Thoracic aorta (tissue), 2 donors: ENCODE measurements at places on chromosomes 6 and 20.

DNA sequence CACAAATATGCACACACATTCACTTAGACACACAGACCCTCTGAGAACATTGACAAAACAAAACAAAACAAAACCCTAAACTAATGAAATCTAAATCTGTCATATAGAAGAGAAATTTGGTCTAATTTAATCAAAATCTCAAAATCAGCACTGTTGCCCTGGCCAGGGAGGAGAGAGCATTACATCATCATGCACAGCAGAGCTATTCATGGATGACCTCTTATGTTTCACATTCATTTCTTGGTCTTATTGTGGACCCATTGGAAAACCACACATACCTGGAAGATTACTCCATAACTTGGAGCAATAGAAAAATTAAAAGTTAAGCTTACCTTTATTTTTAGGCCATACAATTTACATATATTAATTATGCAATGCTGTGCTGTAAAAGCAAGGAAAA lies 1223.6 kb upstream of the GJE1 start:
- H3K27ac ChIP-seq, result no peak overlapping the region
- H3K36me3 ChIP-seq, result no peaks in the 10 kb centered on the region
- DNase-seq, result no peak
- no peaks in the 10 kb centered on the region for H3K4me1 ChIP-seq

DNA sequence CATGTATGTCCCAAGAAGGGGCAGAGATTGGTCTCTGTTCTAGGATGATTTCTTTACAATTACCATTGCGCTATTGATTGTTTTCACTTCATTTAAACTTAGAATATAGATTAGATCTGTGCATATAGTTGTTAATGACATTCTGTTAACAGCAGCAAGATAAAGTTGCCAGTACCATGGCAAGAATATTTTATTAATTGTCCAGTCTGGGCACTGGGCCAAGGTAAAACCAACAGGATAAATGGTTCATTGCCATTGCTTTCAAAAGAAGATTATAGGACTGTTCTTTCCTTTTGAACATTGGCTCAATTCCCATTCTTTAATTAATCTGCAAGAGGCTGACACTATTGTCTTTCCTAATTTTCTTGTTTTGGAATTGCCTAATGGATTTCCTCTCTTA lies 592.4 kb downstream of the RFPL4B start:
- no peaks in the 10 kb centered on the region for H3K36me3 ChIP-seq
- DNase-seq, result no peak
- H3K4me3 ChIP-seq, result no peak overlapping the region
- H3K27me3 ChIP-seq, result no peaks in the 10 kb centered on the region

GRCh38 chr6:139367810-139368351 lies 6.6 kb downstream of the CITED2 start:
- no peak for DNase-seq
- no peaks in the 10 kb centered on the region for H3K27me3 ChIP-seq
- H3K4me1 ChIP-seq, result peaks cover 15% of the 10 kb centered on the region
- no peak overlapping the region for H3K4me3 ChIP-seq

DNA sequence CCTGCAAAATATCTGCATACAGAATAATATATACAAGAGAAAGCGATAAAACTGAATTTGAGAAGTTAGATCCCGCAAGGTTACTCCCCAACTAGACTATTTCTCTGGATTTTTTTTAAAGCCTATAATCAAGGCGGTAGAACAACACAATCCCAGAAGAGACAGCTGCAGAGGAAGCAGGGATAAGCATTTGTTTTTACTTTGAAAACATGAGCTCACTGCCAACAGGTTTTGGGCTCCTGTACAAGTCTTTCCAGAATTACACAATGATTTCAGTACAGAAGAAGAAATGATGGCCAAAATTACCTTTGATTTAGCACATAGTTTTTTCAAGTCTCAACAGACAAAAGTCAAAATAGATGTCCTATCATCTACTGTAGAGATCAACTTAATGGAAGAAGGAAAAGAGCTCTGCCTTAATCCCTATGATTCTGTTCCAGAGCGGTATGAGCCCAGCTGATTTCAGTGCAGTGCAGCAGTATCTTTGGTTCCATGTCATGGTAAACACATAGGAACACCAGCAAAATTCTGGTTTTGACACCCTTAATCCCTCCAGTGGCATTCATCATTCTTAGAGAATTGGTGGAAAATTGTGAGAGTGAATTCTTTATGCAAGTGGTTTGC lies 304.3 kb downstream of the HDGFL1 start:
- no peak overlapping the region for H3K27ac ChIP-seq
- DNase-seq, result no peak
- H3K36me3 ChIP-seq, result no peaks in the 10 kb centered on the region
- peaks cover 35% of the 10 kb centered on the region for H3K4me1 ChIP-seq

DNA sequence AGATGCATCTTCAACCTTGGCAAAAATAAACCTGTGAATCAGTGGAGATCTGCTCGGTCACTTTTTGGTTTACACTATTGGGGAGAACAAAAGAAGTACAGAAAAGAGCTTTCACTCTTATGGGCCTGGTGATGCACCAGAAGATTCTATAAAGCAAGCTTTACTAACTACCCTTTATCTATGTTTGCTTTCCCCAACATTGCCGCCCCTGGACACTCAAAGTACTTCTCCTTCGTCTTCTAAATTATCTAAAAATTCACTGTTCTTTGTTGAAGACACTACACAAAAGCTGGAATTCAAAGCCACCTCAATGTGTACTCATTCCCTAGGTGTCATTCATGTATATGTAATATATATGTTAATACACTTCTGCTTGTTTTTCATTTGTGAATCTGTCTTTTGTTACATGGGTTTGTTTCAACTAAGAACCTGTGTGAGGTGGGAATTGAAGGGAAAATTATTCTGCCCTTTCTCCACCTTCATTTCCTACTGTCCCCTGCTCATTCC lies 97.9 kb upstream of the BTN3A2 start:
- no peak for DNase-seq
- no peak overlapping the region for H3K27ac ChIP-seq
- no peaks in the 10 kb centered on the region for H3K27me3 ChIP-seq
- H3K4me3 ChIP-seq, result no peak overlapping the region
- H3K4me1 ChIP-seq, result peaks cover 11% of the 10 kb centered on the region

DNA sequence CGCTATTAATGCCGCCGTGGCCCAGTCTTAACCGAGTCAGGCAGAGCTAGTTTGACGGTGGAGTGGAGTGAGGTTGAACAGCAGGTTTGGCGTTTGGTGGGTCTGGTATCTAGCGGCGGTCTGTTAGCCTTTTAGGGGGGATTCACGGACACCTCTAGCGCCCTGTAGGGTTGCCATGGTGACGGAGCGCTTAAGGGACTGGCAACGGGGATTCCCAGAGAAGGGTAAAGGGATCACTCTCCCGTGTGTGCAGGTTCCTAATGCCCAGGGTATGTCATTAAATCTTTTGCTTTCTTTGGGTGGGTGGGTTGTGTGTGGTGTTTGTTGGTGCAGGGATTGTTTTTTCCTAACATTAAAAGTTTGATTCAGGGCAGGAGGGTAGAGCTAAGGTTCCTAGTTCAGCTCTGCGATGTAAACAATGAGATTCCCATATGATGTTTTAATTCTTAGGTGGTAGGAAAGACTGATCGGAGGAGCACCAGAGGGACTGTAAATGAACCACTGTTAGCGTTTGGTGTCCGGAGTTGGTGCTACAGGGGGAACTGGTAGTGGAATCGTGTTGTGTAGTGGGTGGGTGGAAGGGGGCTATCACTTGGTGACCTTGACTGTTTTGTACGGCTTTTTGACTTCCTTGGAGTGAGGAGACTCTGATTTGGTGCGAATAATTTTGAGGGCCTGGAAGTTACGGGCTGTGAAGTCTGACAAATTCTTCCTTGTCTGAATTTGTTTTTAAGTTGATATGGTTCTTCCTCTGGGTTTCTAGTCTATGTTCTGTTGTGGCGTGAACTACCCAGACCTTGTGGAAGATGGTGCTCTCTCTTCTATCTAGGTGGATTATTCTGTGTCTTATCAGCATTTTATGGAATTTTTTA lies 5.0 kb downstream of the BRD2 start:
- H3K4me1 ChIP-seq, result peaks cover 40% of the 10 kb centered on the region
- peak overlapping the region; percentile 57 for H3K27ac ChIP-seq
- H3K27me3 ChIP-seq, result no peaks in the 10 kb centered on the region

DNA sequence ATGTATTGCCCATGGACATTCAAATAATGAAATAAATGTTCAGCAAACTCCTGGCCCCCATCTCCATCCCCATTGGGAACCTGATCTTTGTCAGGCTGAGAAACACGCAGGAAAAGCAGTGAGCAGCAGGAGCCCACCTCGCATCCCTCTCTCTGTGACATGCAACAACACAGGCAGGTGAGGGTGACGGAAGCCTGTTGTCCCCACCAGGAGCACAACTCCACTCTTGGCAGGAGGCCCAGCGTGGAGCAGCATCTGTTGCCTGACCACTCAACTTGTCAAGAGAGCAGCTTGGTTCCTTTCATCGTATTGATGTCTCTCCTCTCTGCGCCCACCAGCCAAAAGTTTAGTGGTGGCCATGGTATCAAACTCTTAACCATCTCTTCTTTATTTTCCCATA lies 586.9 kb upstream of the ARID1B start:
- no peak overlapping the region for H3K27ac ChIP-seq
- H3K4me3 ChIP-seq, result no peak overlapping the region
- DNase-seq, result no peak
- no peaks in the 10 kb centered on the region for H3K27me3 ChIP-seq
- no peaks in the 10 kb centered on the region for H3K36me3 ChIP-seq

GRCh38 chr6:24929242-24929641 lies 6.5 kb downstream of the RIPOR2 start:
- H3K27ac ChIP-seq, result no peak overlapping the region
- H3K27me3 ChIP-seq, result no peaks in the 10 kb centered on the region
- no peak for DNase-seq
- no peak overlapping the region for H3K4me3 ChIP-seq

DNA sequence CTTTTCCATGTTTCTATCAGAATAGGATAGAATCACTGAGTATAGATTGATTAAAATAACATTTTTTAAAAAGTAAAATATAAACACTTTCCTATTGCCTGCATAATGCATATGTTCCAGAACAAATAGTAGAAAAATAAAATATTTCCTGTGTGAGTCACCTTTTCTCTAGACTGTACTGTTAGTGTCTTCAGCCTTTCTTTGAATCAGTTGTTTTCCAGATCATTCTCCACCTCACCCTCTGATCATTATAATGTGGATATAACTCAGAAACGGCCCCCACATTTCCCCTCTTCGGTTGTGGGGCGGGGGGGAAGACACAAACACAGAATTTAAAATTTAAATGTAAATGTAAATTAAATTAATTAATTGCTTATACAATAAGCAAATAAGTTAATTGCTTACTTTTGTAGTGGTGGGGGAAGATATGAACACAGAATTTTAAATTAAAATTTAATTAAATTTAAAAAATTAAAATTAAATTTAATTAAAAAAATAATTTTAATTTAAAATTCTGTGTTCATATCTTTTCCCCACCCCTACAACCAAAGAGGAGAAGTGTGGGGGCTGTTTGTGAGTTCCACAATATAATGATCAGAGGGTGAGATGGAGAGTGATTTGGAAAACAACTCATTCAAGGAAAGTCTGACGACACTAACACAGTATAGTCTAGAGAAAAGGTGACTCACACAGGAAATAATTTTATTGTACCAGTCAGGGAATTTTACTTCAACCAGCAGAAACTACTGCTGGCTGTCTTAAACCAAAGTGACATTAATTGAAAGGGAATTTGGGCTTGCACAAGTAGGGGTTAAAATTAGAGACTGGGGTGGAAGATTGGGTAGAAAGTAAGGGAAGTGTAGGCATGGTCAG lies 37.1 kb upstream of the PROKR2 start:
- H3K4me1 ChIP-seq, result no peaks in the 10 kb centered on the region
- DNase-seq, result no peak
- no peak overlapping the region for H3K27ac ChIP-seq
- H3K36me3 ChIP-seq, result no peaks in the 10 kb centered on the region
- no peak overlapping the region for H3K4me3 ChIP-seq

- no peak for DNase-seq
- no peaks in the 10 kb centered on the region for H3K4me1 ChIP-seq
- H3K27ac ChIP-seq, result no peak overlapping the region
Observed at GRCh38 chr6:73803562-73804241, 107.7 kb downstream of the CD109 start.

- H3K4me3 ChIP-seq, result no peak overlapping the region
- no peak overlapping the region for H3K27ac ChIP-seq
Observed at GRCh38 chr6:20572940-20573339, 38.7 kb downstream of the CDKAL1 start.

DNA sequence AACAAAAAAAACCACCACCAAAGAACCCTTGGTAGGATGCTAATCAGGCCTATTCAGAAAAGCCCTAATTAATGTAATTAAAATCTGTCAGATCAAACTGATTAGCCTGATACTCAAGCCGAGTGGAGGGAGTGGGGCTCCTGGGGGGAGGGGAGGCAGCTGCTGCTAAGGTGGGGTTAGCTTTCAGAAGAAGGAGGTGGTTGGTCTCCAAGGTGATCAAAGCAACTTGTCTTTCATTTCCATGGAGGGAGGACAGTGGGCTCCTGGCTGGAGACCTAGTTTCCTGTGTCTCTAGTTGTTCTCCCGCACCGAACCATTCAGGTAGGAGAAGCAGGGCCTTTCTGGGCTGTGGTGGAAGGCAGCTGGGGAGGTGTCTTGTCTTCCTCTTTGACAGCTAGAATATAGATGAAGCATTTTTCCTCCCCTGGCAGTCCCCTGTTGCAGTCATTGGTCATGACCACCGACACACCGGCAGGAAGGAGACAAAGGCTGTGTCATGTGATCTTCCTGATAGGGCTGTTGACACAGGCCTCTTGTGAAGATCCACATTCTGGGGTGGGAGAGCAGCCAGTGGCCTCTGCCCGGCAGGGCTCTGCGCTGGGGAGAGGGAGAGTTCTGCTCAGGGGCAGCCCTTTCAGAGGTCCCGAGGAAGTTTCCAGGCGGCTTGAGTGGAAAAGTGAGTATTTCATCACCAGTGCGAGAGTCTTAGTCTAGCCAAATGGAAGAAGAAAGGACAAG lies 39.9 kb upstream of the PRDM1 start:
- H3K27me3 ChIP-seq, result no peaks in the 10 kb centered on the region
- no peak for DNase-seq
- H3K27ac ChIP-seq, result no peak overlapping the region
- H3K4me1 ChIP-seq, result no peaks in the 10 kb centered on the region
- H3K36me3 ChIP-seq, result no peaks in the 10 kb centered on the region
- no peak overlapping the region for H3K4me3 ChIP-seq

DNA sequence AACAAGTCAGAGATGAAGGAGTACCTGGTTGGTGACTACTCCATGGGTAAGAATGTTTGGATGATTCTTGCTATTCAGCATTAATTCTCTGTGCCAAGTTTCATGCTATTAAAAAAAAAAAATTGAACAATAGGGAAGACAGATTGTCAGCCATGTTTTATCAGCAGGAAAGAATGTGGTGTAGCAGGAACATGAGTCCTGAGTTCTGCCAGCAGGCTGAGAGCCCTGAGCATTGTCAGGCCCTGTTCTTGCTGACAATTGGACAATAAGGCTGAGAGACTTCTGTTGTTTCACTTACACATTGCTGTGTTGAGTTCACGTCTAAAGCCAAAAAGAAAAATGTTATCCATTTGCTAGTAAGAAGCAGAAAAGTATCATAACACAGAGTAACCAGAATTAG lies 70.4 kb upstream of the SMIM28 start:
- no peaks in the 10 kb centered on the region for H3K4me1 ChIP-seq
- no peak for DNase-seq
- H3K4me3 ChIP-seq, result no peak overlapping the region
- H3K36me3 ChIP-seq, result no peaks in the 10 kb centered on the region
- no peaks in the 10 kb centered on the region for H3K27me3 ChIP-seq

GRCh38 chr6:35243386-35243958 lies 16.1 kb upstream of the ZNF76 start:
- no peaks in the 10 kb centered on the region for H3K27me3 ChIP-seq
- H3K36me3 ChIP-seq, result peaks cover 55% of the 10 kb centered on the region
- H3K4me3 ChIP-seq, result no peak overlapping the region
- no peak overlapping the region for H3K27ac ChIP-seq

- H3K36me3 ChIP-seq, result no peaks in the 10 kb centered on the region
- H3K4me1 ChIP-seq, result peaks cover 45% of the 10 kb centered on the region
- DNase-seq, result peak; percentile 83
- H3K27ac ChIP-seq, result peak overlapping the region; percentile 89
- H3K27me3 ChIP-seq, result no peaks in the 10 kb centered on the region
Observed at GRCh38 chr6:12472601-12473038, 182.5 kb downstream of the EDN1 start.
